Bronchial epithelial cell (primary cell): ENCODE measurements at places on chromosomes 6 and 20. TPM values are rescaled to one million over a fixed set of nuclear protein-coding genes. Genes with fewer than 3 reads are reported as not detected.

- no peak for DNase-seq
Measured at GRCh38 chr6:49151461-49151860, 311.6 kb downstream of the MMUT start.

EEF1A2 gene
- 1.1 and 1.9 TPM in 2 replicates for total RNA-seq

GRCh38 chr6:34174846-34175399 is 29.0 kb upstream of the GRM4 start:
- DNase-seq: no peak

GRCh38 chr6:118899948-118900347 is 6.0 kb downstream of the ASF1A start:
- no peak for DNase-seq

- DNase-seq: no peak
Measured at GRCh38 chr20:53023732-53024520, 51.8 kb downstream of the TSHZ2 start.

DNA sequence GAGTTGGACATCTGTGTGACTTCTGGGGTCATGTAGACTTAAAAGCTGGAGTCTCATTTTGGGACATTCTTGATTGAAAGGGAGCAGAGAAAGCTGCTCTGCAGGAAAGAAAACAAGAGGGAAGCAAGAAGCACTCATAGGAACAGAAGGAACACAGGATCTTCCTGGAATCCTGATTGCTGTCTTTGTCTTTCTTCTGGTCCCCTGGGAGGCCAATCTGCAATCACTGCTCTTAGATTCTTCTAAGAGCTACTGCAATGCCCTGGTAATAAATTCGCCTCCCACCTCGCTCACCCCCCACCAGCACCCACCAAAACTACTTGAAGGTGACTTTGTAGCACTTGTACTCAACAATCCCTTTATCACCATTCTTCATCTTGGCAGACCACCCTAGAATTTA is 51.8 kb downstream of the SLC35B3 start:
- no peak for DNase-seq

EDN3 gene
- total RNA-seq: not detected in 2 replicates

PRL gene
- total RNA-seq: not detected in 2 replicates

CCN6 gene
- total RNA-seq: not detected in 2 replicates

TTBK1 gene
- total RNA-seq: not detected in 2 replicates

GRCh38 chr6:153125032-153125431 is 6.0 kb downstream of the RGS17 start:
- DNase-seq: peak; percentile 64

DNA sequence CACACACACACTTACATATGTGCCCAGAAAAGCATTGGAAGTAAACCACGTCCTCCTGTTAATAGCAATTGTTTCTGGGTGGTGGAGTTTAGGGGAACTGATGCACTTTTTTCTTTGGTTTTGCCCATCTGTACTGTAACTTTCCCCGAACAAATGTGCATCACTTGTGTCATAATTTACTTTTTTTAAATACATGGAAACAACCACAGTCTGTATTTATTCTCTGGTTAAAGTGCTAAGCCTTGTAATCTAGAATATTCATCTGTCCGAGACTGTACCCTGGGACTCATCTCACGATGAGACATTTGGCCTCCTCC is 61.5 kb upstream of the CD93 start:
- DNase-seq: no peak
